T-helper 9 cell (primary cell): ENCODE measurements at places on chromosomes 16 and 17.

GRCh38 chr17:37481001-37481665 lies 8.6 kb upstream of the DUSP14 start:
- no peak for DNase-seq

- no peak for DNase-seq
Measured at GRCh38 chr17:19656851-19657581, 8.5 kb downstream of the ALDH3A2 start.

GRCh38 chr16:70453892-70454221 lies 538 bp upstream of the FCSK start:
- no peak for DNase-seq

DNA sequence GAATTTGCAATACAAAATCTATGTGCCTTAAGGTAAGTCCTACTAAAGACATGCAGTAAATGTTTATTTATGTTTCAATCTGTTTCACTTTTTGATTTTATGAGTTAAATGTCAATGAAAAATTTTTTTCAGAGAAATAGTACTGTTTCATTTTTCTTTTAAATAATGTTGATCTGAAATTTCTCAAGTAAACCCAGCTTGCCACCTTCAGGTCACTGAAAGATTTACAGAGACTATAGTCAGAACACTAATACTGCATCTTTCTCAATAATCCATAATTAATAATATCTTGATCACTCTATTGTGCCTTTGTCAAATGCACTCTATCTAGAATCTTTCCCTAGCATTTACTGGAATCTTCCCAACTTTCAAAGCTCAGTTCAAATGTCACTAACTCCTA lies 6.5 kb upstream of the DHX40 start:
- DNase-seq: no peak

GRCh38 chr16:49755313-49755620 lies 100.6 kb downstream of the ZNF423 start:
- DNase-seq: no peak

GRCh38 chr16:66705790-66706505 lies 9.4 kb upstream of the CMTM4 start:
- DNase-seq: no peak

DNA sequence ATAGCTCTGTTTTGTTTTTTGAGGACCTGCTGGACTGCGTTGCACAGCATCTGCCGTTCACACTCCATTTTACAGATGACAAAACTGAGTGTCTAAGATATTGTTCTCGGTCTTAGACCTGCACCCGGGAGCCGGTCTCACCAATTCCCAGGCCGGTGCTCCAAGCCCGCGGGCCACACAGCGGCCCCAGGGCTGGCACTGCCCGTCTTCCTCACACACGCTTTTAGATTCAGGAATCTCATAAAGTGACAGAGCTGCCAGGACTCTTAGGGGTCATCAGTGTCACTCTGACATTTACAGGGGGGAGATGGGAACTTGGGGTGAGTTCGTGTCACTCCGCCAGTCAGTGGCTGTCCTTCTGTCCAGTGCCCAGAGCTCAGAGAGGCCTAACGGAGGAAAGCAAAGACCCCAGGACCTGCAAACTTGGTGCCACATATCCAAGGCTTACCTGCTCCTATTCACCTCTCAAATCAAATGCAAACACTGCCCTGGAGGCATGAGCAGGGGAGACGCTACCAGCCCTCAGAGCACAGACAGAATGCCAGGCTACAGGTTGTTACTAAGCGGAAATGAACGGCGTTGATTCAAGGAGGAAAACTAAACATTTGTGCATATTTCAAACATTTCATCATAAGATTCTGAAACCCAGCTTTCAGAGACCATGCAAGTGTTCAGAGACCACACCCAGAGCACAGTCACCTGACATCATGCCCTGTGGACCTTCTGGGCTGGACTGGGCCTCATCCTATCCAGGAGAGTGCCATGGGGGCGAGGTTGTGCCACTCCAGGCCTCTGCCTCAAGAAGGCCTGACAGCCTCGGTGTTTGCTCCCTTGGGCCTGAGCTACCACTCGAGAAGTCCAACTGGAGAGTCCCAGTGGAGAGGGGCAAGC lies 29.5 kb downstream of the TNFRSF13B start:
- no peak for DNase-seq

DNA sequence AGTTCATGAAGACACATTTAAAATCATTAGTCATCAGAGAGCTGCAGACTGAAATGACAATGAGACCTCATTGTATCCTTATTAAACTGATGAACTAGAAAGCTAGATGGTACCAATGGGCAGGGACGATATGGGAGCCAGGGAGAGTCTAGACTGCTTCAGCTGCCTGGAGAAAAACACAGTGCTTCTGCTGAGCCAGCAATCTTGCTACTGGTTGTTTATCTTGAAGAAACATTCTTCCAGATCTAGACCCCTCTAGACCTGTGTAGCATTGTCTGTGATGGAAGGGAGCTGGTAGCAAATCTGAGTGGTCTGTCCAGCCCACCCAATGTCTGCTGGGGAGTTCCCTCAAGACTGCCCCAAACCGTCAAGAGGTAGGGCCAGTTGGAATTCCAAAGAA lies 2.0 kb upstream of the DRC7 start:
- DNase-seq: no peak

DNA sequence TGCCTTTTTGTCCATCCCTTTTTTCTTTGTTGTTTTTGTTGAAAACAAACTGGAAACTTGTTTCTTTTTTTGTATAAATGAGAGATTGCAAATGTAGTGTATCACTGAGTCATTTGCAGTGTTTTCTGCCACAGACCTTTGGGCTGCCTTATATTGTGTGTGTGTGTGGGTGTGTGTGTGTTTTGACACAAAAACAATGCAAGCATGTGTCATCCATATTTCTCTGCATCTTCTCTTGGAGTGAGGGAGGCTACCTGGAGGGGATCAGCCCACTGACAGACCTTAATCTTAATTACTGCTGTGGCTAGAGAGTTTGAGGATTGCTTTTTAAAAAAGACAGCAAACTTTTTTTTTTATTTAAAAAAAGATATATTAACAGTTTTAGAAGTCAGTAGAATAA lies 4.9 kb downstream of the SOX9 start:
- DNase-seq: no peak

DNA sequence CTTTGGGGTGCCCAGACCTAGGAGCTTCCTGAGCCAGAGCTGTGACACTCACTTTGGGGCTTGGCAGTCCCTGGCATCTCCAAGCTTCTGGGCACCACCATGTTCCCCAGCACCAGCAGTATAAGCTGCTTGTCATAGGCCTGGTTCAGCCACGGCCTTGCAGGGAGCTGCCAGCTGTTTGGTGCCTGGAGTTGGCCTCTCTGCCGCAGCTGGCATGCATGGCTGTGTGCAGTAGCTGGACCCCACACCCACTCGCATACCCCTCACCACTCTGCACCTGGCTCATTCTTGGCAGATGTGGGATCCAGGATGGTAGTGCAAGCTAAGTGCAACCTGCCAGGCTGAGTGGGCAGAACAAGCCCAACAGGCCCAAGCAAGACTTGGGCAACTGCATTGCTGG lies 73.4 kb upstream of the BRD7 start:
- DNase-seq: no peak

DNA sequence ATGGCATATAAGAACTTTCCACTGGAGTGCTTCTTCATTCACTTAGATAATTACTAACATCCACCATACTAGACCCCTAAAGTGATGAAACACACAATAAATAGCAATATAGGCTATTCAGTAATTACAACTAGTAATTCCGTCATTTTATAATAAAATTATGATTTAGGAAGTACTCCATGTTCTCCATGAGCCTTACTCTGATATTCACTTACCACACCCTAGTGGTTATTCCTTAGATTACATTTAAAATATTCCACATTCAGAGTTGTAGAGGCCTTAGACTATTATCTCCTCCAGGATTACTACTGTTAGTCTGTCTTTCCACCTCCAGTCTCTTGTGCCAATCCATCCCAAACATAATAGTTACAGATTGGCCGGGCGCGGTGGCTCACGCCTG lies 62.4 kb downstream of the STH start:
- DNase-seq: no peak

DNA sequence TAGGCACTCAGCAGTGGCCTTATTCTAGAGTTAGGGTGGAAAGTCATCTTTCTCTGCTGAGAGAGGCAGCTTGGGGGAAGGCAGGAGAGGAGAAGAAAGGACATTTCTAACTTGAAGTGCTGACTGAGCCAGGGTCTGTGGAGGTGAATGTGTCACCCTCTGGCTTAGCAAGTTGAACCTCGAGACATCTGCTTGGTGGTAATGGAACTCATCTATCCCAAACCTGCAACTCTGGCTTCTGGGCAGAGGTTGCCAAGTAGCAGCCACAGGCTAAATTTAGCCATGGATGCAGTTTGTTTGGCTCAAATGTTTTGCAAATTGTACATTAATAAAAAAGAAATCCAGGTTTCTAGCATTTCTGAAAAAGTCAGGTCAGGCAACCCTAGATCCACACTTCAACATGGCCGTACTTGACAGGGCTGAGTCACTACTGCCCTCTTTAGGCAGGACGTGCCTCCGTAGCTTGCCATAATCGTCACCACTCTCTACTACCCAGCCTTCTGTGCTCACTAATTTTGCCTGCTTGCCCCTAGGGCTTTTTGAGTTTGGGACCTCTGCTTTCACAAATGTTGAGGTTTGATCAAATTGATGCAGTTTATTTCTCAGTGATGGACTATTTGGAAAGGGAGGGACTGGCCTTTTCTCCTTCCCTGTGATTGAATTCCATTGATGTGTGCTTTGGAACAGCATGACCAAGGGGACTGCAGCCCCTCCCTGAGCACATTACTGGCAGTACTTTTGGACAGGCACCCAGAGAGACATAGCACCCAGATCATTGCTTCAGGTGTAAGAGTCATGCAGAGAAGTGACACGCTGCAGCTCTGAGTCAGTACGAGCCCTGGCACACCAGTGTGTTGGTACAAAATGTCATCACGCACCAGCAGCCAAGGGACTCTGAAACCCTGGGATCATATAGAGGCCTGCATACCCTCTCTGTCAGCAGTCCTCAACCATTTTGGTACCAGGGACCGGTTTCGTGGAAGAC lies 5.2 kb downstream of the CDH13 start:
- DNase-seq: no peak

DNA sequence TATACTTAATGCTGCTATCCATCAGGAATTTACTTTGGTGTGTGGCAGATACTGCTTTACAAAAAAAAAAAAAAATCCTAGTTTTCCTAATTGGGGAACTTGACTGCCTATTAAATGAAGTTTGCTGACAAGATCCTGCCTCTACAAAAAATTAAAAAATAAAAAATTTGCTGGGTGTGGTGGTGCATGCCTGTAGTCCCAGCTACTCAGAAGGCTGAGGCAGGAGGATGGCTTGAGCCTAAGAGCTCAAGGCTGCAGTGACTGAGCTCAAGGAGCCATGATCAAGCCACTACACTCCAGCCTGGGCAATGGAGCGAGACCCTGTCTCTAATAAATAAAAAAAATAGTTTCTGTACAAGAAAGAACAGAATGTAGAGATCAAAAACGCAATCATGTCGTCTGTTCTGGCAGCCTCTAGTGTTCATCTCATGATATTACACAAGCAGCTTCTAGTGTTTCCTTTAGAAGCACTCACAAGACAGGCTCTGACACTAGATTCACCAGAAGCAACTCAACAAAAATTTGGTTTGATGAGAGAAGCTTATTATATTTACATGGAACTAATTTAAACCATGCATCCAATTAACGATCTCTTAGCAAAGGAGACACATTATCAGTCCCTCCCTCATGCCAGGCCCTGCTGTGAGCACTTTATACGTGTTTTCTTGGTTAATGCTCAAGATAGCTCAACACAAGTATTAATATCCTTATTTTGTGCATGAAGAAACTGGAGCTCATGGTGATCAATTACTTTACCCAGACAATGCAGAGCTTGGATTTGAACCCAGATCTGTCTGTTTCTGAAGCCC lies 6.8 kb upstream of the KRTAP17-1 start:
- DNase-seq: no peak

- no peak for DNase-seq
Measured at GRCh38 chr17:72931163-72931562, 161.3 kb downstream of the SLC39A11 start.

GRCh38 chr17:17494870-17495535 lies 1.2 kb downstream of the RASD1 start:
- no peak for DNase-seq

DNA sequence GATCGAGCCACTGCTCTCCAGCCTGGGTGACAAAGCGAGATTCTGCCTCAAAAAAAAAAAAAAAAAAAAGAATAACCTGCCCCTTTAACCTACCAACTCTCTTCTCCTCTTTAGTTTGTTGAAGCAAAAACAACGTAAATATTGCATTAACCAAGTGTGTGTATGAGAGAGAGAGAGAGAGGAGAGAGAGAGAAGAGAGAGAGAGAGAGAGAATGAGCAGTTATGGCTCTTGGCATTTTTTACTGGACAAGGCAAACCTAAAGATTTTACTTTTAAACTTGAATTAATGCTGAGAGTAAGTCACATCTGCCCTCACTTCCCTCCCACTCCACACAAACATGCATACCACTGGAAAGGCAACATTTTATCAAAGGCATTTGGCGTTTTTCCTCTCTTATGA lies 3.0 kb upstream of the SLFN5 start:
- DNase-seq: no peak

DNA sequence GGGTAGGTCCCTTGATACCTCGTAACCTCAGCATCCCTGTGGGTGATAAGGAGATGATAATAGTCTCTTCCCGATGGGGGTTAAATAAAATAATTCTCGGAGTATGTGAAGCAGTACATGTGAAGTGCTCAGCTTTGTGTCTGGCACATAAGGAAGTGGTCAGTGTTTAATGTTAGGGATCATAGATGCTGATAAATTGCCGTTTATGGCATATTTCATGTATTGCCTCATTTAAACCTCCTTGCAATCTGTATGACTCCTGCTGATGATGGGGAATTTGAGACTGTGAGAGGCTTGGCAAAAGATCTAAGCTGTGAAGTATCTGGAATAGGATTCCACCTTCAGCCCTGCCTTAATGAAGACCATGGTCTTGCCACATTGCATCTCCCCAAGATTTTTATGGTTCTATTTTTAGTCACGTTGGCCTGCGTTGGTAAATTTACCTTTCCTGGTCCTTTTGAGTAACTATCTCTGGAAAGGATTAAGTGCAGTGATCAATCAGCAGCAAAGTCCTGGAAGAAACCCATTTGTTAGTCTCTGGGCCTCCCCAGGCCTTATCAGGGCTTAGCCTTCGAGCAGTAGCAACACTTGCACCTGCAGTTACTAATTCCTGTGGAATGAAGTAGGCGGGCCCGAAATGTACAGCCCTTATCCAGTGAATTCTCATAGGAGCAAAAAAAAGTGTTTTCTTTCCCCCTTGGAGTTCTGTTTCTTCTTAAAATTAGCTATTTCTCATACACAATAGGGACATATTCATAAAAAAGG lies 144.9 kb downstream of the WWOX start:
- DNase-seq: no peak

DNA sequence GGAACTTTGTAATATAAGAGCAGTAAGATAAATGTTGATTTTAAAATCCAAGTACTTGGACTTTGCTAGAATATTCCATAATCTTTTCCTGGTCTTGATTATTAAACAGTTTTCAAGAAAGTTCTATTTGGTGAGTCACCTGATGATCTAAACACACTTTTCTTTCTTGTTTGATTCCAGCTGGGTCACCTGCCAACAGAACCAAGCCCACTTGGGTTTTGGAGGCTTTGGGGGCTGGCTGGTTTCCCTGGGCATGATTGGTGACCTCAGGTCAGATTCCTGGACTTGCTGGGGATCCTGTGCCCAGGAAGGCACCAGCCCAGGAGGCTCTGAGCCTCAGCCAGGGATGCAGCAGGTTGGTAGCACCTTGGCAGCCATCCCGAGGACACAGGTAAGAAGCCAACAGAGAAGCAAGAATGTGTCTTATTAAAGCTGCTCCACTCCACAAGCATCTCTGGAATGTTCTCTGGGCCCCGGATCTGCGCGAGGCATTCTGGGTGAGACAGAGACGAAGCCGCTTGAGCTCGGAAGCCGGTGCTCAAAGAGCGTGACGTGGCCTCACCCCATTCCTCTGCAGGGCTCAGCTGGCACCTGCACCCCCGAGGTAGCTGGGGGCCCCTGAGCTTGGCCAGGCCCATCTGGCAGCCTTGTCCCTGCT lies 3.1 kb upstream of the TEX19 start:
- DNase-seq: no peak
